ENCODE measurements at places on chromosomes 2 and 18.

GRCh38 chr2:160484859-160485520, 8.6 kb downstream of the RBMS1 start:
- DNase-seq: no peak

DNA sequence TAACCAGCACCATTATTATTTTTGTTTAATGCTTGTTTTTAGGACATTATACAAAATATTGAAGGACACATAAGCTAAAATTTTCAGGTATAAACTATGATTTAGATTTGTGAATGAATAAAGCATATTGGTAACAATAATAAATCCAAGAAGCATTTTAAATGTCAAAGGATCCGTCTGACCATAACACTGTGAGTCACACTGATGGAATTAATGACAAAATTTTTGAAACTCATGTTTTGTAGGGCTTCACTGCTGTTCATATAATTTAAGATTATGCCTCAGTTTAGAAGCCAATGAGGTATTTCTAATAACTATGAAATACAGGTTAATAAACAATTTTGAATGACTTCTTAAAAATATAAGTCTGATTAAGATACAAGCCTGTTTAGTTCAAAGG, 124.6 kb downstream of the TMEFF2 start:
- no peak for DNase-seq

DNA sequence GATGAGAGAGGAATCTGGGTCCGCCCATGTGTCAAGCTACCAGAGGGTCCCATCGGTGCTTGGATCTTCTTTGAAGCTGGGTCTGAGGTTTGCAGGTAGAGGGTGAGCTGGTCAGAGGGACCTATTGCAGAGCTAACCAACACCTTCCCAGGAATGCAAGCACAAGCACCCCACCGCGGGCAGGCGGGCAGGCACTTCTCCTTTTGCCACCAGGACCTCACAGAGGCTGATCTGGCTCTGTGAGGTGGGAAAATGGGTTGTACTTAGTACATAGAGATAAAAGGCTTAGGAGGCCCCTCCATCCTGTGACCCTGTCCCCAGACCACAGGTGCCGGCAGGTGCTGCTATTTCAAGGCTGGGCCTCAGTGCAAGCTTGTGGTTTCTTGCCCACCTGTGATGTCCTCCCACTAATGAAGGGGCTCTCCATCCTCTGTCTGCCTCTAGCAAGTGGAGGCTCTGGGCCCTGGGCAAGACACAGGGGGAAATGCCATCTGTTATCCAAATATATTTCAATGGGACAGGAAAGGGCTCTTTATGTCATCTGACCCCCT, 31.4 kb upstream of the IL37 start:
- no peak for DNase-seq

DNA sequence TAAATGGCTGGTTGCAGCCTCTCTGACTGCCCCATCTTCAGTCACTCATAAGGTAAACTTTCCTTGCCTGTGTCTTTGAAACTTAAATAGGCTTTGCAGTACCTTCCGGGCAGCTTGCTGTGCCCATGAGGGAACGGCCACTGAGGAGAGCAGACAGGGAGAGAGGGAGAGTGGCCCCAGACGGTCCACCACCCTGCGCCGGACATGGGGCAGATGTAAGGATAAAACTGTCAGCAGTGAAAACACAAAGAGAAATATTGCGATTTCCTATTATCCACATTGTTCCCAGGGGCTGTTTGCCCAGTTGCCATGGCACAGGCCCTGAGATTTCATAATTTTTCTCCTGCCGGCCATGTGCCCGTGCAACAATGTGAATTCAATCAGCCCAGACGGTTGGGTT, 265.9 kb upstream of the SALL3 start:
- no peak for DNase-seq

DNA sequence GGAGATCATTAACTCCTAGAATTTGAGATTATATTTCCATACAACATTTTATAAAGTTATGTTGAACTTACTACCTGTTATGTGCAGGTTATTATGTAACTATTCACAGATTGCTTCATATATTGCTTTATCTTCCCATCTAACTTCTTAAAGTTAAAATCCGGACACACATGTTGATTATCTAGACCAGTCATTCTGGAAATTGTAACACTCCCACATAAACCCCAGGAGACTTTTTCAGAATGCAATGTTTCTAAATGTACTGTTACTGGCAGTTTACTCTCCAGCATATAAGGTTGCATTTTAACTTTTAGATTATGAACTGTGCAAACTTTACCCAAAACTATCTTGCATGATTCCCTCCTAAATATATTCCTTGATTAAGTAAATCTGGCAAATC, 70.5 kb upstream of the FAM117B start:
- DNase-seq: no peak

- no peak for DNase-seq
Measured at GRCh38 chr2:37468170-37468569, 123.7 kb downstream of the QPCT start.

GRCh38 chr2:103285354-103285753, 523.5 kb downstream of the TMEM182 start:
- DNase-seq: no peak

GRCh38 chr2:65129286-65129825, 550 bp downstream of the RAB1A start:
- peak; percentile 30 for DNase-seq

DNA sequence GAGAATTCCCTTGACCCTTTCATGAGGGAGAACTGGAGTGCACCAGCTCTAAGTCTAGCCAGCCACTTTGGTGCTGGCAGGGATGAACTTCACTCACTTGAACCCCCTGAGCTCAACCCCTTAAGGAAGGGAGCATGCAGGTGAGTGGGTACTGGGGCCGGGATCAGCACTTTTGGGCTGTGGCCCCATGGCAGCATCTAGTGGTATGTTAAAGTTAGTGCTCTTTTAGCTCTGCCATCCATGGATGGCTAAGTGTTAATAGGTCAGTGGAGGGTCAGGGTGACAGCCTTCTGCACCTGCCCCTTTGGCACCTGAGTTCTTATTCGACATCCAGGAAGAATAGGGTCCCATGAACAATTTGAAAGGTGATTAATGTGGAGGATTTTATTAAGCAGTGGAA, 689.0 kb upstream of the FSHR start:
- no peak for DNase-seq

DNA sequence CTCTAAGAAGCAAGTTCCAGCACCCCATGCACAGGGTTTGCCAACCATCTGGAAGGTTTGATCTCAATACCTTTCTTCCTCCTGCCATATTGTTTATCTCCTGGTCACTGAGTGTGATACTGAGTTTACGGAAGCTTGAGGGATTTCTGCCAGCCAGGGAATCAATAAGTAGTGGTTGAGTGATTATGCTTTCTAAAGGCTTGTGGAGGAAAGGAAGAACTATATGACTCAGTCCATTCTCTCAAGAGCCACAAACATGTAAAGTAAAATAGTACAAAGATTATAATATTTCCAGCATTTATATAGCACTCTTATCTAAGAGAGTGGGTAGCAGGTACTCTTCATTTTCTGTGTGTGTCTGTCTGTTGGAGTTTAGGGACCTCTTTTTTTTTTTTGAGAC, 49.2 kb downstream of the SLC4A3 start:
- no peak for DNase-seq

- DNase-seq: no peak
Measured at GRCh38 chr2:99861376-99861760, 281.0 kb downstream of the AFF3 start.

- no peak for DNase-seq
Measured at GRCh38 chr2:175539122-175539521, 357.6 kb upstream of the ATP5MC3 start.

- no peak for DNase-seq
Measured at GRCh38 chr2:206232287-206233035, 42.0 kb upstream of the ZDBF2 start.

- no peak for DNase-seq
Measured at GRCh38 chr18:63195326-63196159, 124.0 kb downstream of the BCL2 start.

DNA sequence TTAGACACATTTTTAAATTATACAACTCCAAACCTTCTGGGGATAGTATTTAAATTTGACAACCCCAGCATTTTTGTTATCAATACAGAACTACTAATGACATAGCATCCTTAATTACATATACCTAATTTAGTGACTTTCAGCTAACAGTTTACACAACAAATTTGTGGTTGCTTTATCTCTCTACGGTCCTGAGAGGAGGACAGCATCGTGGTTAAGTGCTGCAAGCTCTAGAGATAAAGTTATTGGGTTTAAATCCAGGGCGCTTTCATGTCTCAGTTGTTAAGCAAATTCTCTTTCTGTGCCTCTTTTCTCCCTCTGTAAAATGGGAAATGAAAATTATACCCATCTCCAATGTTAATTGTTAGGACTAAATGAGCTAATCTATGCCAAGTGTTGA, 129.3 kb downstream of the METTL4 start:
- no peak for DNase-seq

DNA sequence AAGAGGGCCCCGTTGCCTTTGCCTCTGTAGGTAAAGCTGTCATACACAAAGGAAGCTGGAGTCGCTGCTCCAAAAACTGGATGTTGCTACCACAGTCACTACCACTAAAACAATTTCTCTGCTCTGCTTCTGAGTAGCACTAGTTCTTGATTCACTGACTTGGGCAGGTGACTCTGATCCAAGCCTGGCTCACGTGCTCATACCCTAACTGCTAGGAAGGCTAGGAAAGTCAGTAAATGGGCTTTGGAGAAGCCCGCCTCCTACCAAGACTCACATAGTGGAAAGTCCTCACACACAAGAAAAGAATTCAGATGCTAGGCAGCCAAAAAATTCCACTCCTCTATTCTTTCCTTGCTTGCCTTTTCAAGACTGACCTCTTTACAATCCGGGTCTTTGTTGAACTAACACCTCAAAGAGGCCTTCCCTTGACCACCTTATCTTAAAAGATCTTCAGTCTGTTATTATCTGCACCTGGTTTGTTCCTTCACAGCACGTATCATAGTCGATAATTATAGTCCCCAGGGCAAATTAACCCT, 11.4 kb upstream of the DYNC1I2 start:
- DNase-seq: no peak

GRCh38 chr2:240782886-240783818, 36.9 kb downstream of the KIF1A start:
- DNase-seq: no peak

DNA sequence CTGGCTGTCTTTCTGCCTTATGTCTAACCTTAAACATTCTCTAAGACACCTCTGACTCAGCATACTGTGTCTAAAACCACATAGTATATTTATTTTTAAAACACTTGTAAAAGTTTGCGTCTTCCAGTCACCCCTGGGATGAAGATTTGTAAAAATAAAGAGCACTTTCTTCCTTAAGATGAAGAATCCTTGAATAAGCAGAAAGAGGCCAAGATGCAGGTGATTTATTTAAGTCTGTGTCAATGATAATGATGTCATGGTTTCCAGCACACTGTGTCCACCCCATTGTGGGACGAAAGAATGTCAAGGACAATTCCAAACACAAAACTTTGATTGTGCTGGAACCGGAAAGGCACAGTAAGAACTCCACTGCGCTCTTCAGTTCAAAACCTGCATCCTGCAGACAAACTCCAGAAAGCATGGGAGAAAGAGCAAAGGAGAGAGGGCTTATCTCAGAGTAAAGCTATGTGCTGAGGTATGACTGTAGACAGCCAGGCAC, 92.9 kb downstream of the ZEB2 start:
- peak; percentile 8 for DNase-seq
